Activated T-helper 1 cell treated with anti-CD3 and anti-CD28 coated beads, Interleukin-2, amount 50 U/mL, for 16 hours (primary cell): ENCODE measurements at places on chromosomes 4 and X.

- DNase-seq: no peak
Measured at GRCh38 chrX:15694941-15695451, 30.4 kb upstream of the CLTRN start.

DNA sequence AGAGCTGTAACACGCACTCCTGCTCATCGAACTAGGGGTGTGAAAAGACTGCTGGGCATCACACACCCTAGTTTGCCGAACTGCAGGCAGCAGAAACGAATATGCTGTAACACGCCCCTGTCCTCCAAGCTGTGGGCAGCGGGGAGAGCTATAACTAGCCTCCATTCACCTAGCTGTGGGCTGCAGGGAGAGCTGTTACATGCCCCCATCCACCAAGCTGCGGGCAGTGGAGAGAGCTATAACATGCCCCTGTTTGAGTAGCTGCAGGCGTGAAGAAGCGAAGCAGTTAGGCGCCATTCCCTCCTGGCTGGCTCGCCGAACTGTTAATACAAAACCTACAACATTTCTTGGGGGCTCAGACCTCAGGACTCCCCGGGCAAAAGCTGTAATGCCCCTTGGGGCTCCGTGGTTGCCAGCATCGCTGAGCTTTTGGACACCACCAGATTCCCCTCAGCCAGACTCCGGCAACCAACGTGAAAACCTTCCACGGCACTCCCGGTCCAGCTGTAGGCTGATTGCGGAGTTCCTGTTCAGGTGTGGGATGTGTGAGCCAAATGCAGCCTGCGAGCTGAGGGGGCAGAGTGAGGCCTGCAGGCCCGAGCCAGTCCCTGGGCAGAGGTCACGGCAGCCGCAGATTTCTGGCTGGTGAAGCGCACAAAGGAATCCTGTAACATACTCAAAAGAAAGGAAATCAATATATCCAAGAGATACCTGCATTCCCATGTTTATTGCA is 41.1 kb upstream of the ANKRD17 start:
- no peak for DNase-seq

DNA sequence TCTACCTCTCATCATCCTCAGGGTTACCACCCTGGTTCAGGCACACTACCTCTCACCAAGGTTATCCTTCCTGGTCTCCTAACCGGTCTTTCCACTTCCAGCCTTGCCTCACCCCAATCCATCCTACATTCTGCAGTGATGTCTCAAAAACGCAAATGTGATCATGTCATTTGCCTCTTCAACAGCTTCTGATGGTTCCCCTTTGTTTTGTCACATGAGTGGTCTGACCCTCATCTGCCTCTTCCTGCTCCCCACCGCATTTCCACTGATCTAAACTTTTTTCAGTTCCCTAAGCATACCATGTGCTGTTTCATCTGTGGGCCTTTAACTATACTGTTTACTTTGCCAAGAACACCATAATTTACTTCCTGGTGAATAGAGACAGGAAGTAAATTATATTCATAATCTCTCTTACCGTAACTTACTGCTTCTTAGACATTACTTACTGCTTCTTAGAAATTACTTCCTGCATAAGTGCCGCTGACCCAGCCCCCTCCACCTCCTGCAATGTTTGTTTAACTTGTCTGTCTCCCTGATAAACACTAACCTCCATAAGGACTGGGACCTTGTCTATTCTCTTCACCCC is 27.1 kb upstream of the NSUN7 start:
- no peak for DNase-seq

DNA sequence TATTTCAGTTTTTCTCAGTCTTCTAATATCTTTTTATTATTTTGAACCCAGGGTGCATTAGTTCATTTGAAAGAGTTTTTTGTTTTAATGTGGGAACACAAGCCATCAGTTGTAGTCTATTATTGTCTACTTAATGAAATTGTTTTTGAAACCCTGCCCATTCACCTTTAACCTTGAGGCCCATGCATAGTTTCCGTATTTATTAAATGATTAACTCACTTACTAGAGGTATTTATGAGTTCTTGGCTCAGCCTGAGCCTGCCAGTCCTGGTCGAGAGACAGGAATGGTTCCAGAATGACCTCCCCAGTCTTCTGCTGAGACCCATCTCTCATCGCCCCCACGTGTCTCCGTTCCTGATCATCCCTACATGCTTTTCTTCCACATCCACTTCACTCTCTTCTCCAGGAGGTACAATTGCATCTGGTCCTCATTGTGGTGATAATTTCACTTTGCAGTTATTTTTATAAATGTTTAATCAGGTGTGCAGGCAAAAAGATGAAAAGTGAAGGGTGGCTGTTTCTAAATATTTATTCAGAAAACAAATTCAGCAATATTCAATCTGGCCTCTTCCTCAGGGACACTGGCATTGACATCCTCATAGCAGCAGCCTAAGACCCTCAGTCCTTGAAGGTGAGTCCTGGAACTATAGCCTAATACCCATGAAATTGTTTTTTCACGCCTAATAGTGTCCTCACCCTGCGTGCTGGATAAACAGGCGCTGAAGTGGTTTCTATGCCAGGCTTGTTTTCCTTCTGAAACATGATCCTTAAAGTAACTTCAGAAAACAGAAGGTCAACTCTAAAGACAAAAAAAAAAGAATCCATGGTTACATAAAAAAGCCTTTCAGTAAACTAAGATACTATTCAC is 112.8 kb downstream of the KDR start:
- DNase-seq: no peak

DNA sequence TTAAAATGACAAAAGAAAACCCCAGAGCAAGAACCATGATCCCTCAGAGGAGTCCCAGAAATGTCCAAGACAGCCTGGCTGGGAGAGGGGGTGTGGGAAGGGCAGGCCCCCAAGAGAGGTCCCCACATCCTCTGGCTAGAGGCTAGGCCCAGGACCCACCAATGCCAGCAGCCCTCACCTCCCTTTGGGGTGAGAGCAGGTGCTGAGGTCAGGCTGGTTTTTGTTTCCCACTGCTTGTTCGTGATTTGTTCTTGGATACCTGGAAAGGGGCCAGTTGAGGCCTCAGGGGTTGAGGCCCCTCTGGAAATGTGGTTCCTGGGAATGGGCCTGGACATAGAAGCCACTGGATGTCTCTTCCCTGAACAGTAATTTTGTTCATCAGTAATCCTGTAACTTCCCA is 2.3 kb upstream of the GRSF1 start:
- no peak for DNase-seq

GRCh38 chr4:3115637-3116270 is 41.3 kb downstream of the HTT start:
- DNase-seq: no peak

DNA sequence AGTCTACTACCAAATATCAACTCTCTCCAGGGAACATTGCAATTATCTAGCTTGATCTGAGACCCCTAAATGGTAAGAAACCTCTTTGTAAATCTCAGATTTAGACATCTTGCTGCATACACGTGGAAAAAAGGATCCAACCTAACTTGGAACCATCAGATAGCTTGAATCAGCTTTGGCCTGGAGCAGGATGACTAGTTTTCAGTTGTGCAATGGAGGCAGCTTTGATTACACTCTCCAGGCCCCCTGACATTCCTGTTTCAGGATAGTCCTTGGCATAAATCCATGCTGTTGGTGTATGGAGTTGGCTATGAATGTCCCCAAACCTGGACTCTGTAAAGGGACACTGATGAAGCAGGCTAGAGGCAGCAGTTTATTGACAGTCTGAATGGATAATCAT is 1061.9 kb upstream of the TENM3 start:
- DNase-seq: no peak

DNA sequence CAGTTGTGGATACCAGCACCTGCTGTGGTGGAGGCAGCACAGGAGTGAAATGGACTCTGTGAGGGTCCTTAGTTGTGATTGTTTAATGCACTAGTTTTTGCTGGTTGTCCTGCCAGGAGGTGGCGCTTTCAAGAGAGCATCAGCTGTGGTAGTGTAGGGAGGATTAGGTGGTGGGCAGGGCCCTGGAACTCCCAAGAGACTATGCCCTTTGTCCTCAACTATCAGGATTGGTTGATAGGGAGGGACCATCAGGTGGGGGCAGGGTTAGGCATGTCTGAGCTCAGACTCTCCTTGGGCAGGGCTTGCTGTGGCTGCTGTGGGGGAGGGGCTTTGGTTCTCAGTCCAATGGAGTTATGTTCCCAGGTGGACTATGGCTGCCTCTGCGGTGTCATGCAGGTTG is 121.9 kb downstream of the RRAGB start:
- no peak for DNase-seq

GRCh38 chr4:33625748-33626147 is 2618.6 kb downstream of the ARAP2 start:
- DNase-seq: no peak

GRCh38 chr4:81600520-81601357 is 129.0 kb upstream of the RASGEF1B start:
- DNase-seq: no peak

- DNase-seq: no peak
Measured at GRCh38 chr4:118969359-118969758, 80.7 kb downstream of the SYNPO2 start.

GRCh38 chrX:153786669-153787068 is 5.8 kb downstream of the SRPK3 start:
- DNase-seq: no peak

- DNase-seq: no peak
Measured at GRCh38 chrX:17415242-17415810, 40.3 kb downstream of the NHS start.

GRCh38 chr4:126821152-126821551 is 811.6 kb upstream of the INTU start:
- DNase-seq: no peak

GRCh38 chr4:170079981-170080380 is 9.8 kb downstream of the AADAT start:
- no peak for DNase-seq

GRCh38 chr4:15656038-15656470 is 897 bp upstream of the FBXL5 start:
- DNase-seq: no peak

GRCh38 chr4:89797117-89797516 is 39.8 kb downstream of the SNCA start:
- no peak for DNase-seq

GRCh38 chrX:50978920-50979682 is 68.6 kb downstream of the BMP15 start:
- no peak for DNase-seq

- no peak for DNase-seq
Measured at GRCh38 chr4:40710484-40711254, 39.1 kb upstream of the NSUN7 start.

DNA sequence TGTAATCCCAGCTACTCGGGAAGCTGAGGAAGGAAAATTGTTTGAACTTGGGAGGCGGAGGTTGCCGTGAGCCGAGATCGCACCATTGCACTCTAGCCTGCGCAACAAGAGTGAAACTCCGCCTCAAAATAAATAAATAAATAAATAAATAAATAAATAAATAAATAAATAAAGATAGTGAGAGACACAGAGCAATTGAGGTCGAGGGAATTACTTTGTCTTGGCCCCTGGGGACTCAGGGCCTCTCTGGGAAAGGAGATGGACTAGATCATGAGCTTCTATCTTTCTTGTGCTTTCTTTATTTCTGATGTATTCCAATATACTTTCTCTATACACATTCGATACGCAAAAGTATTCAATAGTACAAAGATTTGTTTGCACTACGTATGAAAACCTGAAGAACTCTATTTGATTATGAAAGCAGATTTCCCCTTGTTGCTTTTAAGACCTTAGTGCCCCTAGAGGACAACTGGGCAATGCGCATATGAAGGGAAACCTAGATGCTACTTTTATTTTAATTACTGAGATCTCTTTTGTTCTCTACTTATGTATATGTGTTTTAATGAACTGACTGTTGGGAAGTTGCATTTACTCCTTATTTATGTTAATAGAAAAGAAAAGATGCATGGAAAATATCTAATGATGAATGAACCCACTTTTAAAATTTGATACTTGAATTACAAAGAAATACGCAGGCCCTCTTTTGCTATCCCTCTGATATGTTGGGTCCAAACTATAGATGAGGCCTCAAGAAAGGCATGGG is 12.8 kb upstream of the ELOVL6 start:
- DNase-seq: no peak

- no peak for DNase-seq
Measured at GRCh38 chrX:12970691-12971202, 4.2 kb upstream of the TMSB4X start.

GRCh38 chrX:147838465-147839131 is 73.1 kb upstream of the FMR1 start:
- DNase-seq: no peak

- no peak for DNase-seq
Measured at GRCh38 chr4:1597021-1597931, 86.8 kb downstream of the FAM53A start.

- DNase-seq: no peak
Measured at GRCh38 chrX:65488495-65488894, 46.1 kb downstream of the LAS1L start.

DNA sequence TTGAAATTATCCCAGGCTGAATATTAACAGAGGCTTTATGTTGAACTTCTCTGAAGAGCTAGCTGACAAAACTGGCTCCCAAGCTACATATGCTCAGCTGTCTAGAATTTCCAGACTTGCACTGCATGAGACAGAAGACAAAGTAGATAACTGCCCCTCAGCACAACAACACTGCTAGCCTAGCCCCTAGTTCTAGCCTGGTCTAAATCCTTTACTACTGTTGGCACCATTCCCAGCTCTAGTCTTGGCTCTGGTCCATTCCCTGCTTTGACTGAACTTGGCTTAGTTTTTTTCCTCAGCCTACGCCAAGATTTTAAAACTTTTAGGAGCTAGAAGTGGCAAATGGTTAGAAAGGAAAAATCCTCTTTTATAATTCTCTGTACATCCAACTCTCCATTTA is 7.6 kb upstream of the OPHN1 start:
- DNase-seq: no peak

DNA sequence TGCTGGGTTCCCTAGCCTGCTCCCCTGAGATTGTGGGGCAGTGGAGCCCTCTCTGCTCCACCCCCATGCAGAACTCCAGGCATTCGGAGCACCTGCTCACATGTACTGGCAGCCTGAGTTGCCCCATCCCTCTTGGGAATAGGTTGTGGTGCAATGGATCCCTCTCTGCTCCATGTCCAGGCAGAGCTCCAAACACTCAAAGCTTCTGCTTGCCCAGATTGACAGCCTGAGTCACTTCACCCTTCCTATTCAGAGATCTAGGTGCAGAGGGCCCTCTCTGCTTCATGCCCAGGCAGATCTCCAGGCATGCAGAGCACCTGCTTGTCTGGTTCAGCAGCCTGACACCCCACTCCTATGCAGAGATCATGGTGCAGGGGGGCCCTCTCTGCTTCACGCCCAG is 18.6 kb upstream of the TEX13B start:
- no peak for DNase-seq

DNA sequence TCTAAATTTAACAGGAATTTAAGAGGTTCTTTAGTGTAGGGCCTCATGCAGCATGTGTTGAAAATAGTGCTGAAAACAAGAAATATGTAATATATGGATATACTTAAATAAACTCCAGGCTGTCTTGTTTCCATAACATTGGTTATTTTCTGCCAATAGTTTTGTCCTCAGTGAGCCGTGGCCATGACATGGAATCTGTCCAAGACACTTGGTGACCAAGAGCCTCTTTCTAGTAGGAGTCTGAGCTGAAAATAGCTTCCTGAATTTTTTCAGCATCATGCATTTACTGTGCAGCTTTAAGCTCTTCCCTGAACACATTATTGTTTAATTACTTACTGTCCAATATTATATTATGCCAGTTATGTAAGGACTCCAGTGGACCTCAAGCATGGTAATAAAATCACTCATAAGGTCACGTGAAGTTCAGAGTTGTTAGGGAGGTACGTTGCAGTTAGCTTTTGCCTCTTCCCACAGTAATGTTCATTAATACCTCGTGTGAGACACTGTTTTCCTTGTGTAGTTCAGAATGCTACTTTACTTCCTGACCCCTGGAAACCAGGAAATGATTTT is 488.2 kb downstream of the GRID2 start:
- DNase-seq: no peak
